ENCODE measurements at places on chromosomes 11 and 22.

GRCh38 chr22:45994491-45995404 is 17.8 kb upstream of the WNT7B start:
- DNase-seq: no peak

DNA sequence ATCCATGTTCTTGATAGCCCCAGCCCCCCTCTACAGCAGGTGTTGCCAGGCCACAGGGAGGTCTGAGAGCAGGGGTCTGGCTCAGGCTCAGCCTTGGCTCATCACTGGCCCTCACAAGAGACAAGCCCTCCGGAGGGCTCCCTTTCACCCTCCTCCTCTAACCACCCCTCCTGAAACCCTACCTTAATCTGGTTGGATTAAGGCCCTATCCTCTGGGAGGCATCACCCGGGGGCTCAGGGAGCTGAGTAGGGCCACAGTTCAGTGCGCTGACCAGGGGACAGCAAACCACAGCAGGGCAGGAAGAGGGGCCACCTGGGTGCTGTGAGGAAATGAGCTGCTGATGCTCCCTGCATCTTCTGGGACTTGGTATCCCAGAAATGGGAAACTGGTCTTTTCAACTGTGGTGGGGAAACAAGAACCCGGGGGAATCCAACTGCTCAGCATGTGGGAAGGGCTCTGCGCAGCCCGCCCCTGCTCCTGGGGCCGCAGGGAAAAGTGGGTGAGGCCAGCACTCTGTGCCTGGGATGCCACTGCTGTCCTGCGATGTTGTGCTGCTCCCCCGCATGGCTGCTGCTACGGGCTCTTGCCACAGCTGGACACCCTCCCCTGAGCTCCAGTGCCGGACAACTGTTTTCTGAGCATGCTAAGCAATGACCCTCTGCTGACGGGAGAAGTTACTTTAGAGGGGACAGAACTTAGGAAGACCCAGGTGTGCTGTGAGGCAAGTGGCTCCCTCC is 17.5 kb downstream of the ADORA2A start:
- DNase-seq: no peak

- no peak for DNase-seq
Observed at GRCh38 chr11:81744336-81745116, 989.1 kb downstream of the FAM181B start.

- no peak for DNase-seq
Observed at GRCh38 chr11:131910523-131911387, 540.3 kb downstream of the NTM start.

GRCh38 chr11:110573411-110573810 is 138.8 kb downstream of the ARHGAP20 start:
- DNase-seq: no peak

- no peak for DNase-seq
Observed at GRCh38 chr11:128455766-128456165, 131.6 kb downstream of the ETS1 start.

GRCh38 chr11:78476066-78476465 is 58.4 kb upstream of the GAB2 start:
- no peak for DNase-seq

GRCh38 chr22:24471570-24471969 is 23.6 kb upstream of the UPB1 start:
- DNase-seq: no peak

DNA sequence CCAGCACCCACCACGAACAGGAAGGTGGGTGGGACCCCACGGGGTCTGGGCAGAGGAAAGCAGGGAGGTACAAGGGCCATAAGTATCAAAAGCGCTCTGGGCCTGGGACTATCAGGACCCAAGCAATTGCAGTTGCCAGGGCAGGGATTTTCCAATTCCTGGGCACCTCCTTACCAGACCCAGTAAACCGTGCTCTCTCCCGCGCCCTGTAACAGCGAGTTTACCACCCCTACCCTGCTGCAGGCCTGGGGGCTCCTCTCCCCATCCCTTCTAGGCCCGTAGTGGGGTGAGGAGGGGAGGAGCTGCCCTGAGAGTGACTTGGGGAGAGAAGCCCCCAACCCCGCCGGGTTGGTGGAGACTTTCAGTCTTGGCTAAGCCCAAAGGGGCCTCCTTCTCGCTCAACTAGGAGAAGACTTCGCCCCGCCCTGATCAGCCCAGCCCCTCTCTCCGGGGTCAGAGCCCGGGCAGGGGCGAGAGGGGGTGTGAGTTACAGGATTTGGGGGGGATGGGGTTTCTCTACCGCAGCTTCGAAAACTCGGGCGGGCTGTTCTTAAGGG is 5.4 kb downstream of the PAX6 start:
- DNase-seq: peak; percentile 72

DNA sequence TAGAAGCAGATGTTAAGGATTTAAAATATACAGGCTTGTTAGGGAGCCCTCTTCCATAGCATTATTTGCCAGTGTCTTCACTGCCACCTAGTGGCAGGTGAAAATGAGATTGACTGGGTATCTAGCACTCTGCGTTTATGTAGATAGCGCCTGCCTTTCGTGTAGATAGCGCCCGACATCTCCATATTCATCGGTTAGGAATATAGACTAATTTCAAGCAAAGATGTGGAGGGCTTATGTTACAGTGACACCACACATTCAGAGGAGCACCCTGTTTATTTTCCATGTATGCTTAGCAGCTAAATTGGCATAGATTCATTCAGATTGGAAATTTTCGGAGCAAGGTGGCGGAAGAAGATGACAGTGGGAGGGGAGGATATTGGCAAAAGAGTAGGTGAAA is 72.0 kb downstream of the SLC5A12 start:
- no peak for DNase-seq

DNA sequence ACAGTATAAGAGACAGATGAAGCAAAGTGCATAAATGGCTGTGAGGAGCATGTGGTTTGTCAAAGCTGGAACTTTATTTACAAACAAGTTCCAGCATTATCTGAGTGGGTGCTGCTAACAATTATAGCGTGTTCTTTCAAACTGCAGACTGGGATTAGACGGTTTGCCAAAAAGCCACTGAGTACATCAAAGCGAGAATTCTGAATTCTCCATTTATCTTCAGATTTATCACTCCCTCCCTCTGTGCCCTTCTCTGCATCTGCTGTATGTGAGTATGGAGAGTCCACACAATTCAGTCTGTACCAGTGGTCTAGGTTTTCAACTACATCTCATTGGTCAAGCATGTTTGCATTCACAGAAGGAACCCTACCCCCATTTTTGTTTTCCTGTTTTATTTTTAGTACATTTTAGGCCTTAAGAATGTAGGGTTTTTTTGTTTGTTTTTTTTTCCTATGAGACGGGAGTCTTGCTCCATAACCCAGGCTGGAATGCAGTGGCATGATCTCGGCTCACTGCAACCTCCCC is 18.1 kb upstream of the INCENP start:
- no peak for DNase-seq

GRCh38 chr22:46486996-46487717 is 50.3 kb downstream of the CELSR1 start:
- no peak for DNase-seq

GRCh38 chr11:66015454-66015881 is 3.7 kb downstream of the CST6 start:
- DNase-seq: no peak

DNA sequence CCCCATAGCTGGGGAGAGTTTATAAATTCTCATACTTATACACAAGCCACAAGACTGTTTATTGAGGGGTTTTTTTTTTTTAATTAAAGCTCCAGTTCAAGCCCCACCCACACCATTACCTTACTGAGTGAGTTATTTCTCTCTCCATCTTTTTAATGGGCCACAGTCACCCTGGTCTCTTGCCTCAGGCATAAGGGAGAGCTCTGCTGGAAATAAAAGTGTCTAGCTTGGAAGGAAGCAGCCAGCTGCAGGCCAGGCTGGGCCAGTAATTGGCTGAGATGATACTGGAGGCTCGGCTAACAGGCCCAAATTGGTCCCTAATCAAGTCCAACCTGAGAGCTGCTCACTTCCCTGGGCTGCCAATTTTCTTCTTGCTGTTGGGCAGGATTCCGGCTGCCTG is 174.1 kb downstream of the INSC start:
- DNase-seq: no peak

GRCh38 chr11:119847853-119848252 is 118.9 kb upstream of the NECTIN1 start:
- no peak for DNase-seq

DNA sequence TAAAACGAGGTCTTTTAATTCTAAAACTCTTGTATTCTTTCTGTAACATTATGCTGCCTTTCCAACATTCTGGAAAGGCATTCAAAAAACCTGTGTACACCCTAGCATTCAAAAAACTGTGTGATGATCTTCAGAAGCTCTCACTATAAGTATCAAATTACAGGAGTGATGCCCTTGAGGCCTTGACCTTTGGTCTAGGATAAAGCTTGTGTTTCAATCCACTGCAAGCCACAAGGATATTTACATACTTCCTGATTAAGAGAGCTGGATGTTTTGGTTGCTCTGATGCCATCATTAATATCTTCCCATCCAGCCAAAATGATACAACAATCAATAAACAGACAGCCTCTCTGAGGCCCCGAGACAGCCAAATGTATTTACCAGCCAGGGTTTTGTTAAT is 11.9 kb downstream of the CLPB start:
- DNase-seq: no peak

DNA sequence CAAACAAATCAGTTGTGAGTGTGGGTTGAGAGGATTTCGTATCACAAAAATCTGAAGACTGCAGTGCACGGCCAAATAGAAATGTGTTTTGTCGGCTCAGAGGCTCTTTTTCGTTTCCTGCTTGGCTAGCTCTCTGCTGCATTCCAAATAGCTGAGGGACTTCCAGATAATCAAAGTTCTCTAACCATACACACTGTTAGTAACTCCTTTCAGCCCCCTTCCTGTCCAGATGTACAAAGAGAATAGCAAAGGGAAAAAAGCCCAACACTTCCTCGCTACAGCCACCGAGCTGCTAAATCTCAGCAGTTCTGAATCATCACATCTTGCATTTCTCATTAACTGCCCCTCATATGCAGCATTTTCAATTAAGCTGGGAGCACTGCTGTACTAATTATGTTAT is 203.1 kb downstream of the TENM4 start:
- no peak for DNase-seq

- DNase-seq: no peak
Observed at GRCh38 chr22:50673231-50674129, 857 bp downstream of the SHANK3 start.

DNA sequence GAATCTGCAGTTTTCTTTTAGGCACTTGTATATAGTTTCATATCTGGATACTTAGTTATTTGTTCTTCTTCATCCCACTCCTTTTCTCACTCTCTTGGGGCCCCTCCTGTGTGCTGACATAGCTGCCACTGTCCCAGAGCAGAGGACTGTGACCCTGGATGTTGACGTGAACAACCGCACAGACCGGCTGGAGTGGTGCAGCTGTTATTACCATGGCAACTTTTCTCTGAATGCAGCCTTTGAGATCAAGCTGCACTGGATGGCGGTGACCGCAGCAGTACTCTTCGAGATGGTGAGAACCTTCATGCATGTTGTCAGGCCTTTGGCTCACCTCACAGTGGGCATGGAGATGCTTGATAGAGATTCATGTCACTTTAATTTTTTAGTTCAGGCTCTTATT is 50.9 kb upstream of the YWHAH start:
- no peak for DNase-seq

GRCh38 chr11:12811861-12812260 is 137.6 kb downstream of the TEAD1 start:
- no peak for DNase-seq

- no peak for DNase-seq
Observed at GRCh38 chr11:29022676-29023075, 914.5 kb downstream of the METTL15 start.

DNA sequence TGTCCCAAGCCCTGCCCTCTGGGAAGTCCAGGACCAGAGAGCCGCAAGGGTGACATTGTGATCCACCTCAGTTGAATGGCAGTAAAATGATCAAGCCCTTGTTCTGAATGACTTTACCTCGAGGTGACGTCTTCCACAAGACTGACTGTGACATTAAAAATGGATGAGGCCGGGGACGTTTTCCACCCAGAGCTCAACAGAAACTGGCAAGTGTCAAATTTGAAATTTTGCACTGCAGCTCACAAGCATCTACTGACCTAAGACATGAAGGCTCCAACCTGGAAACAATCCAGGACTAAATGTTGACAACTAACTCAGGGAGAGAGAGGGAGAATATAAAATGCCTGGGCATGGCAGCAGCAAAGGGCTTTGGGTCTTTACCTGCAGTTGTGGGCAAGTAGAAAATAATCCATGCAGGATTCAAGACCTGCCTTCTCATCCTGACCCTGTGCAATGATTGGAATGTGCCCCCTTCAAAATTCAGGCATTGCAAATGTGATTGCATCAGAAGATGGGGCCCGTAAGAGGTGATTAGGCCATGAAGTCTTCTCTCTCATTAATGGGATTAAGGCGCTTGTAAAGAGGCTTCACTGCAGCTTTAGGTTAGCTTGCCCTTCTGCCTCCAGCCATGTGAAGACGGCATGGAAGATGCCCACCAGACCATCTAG is 33.6 kb upstream of the CLMP start:
- no peak for DNase-seq

- DNase-seq: no peak
Observed at GRCh38 chr11:48031602-48032001, 51.2 kb downstream of the PTPRJ start.

DNA sequence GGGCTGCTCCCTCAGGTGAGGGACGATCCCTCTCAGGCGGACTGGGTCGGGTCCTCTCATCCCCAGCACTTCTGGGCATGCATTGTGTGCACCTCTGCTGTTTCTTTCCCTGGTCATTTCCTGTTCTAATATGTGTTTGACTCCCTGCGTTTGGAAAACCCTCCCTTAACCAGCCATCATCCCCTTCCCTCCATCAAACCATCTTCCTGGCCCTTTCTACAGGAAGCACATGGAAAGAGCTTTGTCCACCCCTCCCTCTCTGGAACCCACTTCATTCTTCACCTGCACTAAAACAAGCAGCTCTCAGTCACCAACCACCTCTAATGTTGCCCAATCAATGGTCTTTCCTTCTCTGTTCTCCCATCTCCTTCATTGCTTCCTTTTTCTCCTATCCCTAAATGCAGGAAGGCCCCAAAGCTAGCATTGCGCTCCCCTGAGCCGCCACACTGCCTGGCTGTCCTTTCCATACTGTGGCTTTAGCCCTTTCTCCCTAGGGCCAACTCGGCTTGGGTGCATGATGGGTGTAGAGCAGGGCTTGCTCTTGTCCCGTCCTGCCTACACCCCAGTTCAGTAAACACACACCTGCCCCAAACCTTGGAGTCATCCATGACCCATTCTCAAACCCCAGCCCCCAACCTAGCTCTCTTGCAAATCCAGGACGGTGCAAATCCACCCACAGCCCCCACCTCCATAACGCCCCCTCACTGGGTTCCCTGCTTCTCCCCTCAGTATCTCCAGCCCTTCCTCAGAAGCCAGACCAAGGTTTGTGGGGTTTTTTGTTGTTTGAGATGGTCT is 5.4 kb upstream of the GAS2L1 start:
- no peak for DNase-seq

Measured in vagina (tissue), 2 donors.